ENCODE measurements at places on chromosomes 13 and 19.

DNA sequence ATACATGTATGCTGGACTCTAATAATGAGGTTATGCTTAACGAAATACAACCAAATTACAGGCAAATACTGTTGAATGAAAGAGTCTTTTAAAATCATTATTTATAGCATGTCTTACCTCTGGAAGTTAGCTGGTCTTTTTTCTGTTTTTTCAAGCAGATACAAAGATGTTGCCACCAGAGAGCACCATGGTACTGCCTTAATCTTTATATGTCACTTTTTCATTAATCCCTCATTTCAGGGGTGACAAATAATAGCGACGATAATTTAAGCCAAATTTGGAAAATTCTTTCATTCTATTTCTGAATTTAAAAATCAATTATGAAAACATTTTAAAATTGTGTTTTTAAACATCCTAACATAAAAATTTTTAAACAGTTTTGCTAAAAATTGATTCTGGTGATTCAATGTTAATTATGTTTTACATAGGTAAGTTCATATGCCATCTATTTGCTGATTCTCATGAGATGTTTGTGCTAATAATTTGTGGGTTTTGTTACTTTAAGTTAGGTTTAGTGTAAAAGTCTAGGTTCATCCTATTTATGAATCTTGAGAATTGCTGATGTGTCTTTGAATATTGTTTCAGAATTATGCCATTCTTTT is 379.3 kb upstream of the SGCG start:
- no peak for DNase-seq

DNA sequence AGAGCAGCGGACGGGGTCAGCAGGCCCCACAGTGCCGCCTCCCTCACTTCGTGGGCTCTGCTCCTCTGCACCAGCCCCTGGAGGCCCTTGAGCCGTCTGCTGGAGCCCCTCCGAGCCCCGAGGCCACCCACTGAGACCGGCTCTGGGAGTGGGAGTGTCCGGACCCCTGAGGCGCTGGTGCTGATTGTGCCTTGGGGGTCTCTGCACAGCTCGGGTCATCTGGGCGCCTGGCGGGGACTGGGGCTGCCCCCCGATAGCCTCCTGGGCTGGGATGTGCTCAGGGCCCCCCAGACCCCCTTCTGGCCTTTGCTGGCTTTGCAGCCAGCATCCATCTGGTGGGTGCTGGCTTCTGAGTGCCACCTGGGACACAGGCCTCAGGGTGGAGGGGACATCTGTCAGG is 15.4 kb downstream of the CBARP start:
- DNase-seq, result no peak

GRCh38 chr19:21474671-21475181 is 30.7 kb upstream of the ZNF429 start:
- DNase-seq, result peak; percentile 32

- no peak for DNase-seq
These were observed at the start of gene RAX2 for GRCh38 chr19:3771906-3772455. Gene RAX2 (minus strand): TSS chr19:3772228. CDS start chr19:3771742, 486 bp downstream.

- DNase-seq, result no peak
These were observed 51.7 kb upstream of the KPNA3 start for GRCh38 chr13:49844181-49844580.

DNA sequence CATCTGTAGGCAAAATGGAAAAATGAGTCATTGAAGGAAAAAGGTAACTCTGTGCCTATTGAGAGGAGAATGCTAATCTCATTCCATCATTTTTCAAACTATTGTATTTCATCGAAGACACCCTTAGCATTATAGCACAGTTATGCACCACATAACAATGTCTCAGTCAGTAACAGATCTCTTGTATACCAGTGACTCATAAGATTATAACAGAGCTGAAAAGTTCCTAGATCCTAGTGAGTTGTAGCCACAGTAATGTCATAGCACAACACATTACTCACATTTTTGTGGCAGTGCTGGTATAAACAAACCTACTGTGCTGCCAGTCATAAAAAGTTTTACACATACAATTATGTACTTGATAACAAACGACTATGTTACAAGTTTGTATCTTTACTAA is 1077.6 kb downstream of the DIAPH3 start:
- no peak for DNase-seq

DNA sequence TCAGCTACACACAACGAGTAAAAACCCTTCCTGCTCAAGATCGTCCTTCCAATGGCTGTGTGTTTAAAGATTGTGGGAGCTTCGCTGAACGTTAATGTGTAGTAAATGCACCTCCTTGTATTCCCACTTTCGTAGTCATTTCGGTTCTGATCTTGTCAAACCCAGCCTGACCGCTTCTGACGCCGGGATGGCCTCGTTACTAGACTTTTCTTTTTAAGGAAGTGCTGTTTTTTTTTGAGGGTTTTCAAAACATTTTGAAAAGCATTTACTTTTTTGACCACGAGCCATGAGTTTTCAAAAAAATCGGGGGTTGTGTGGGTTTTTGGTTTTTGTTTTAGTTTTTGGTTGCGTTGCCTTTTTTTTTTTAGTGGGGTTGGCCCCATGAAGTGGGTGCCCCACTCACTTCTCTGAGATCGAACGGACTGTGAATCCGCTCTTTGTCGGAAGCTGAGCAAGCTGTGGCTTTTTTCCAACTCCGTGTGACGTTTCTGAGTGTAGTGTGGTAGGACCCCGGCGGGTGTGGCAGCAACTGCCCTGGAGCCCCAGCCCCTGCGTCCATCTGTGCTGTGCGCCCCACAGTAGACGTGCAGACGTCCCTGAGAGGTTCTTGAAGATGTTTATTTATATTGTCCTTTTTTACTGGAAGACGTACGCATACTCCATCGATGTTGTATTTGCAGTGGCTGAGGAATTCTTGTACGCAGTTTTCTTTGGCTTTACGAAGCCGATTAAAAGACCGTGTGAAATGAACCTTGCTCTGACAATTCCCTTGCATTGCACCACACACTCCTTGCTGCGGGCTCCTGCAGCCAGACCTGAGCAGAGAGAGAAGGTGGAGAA is 2.7 kb upstream of the FAM174C start:
- no peak for DNase-seq

GRCh38 chr19:55600662-55601028 is 557 bp downstream of the ZNF524 start:
- no peak for DNase-seq

- DNase-seq, result no peak
These were observed 3.2 kb upstream of the EDDM13 start for GRCh38 chr19:56269348-56269747.

GRCh38 chr19:8307400-8307964 is 676 bp downstream of the CD320 start:
- DNase-seq, result no peak

DNA sequence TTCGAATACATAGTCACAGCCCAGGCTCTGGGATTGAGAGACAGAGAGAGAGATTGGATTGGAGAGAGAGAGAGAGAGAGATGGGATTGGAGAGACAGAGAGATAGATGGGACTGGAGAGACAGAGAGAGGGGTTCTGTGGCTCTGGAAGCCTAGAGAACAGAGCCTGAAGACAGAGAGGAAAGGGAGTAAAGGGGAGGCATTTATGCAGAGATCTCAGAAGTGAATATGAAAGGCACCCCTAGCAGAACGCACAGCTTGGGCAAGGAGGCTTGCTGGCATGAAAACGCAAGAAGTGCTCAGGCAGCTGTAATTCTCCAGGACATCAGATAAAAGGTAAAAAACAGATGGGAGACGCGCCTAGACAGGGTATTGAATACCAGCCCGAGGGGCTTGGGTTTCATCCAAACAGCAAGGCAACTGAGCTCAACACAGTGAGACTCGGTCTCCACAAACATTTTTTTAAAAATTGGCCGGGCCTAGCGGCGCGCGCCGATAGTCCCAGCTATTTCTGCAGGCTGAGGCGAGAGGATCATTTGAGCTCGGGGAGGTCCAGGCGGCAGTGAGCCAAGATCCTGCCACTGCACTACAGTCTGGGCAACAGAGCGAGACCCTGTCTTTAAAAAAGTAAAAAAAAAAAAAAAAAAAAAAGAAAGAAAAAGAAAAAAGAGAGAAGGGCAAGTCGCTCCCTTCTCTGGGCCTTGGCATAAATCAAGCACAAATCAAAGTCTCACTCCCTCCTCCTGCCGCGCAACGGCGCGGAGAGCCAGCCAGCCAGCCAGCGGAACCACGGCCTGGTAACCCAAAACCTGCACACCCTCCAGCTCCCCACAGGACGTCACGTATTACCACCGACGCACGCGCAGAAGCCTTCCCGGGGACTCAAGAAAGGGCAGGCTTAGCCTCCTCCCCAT is 774 bp upstream of the PPP2R1A start:
- DNase-seq, result no peak

DNA sequence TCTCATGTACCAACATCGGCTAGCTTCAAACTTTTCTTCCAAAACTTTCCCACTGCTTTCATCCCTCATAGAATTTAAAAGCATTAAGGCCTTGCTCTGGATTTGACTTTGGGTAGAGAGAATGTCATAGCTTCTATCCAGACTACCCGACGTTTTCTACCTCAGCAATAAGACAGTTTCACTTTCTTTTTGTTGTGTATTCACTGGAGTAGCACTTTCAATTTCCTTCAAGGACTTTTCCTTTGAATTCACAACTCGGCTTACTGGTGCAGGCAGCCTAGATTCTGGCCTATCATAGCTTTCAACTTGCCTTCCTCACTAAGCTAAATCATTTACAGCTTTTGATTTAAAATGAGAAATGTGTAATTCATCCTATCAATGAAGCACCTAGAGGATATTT is 420.4 kb upstream of the GPC6 start:
- DNase-seq, result no peak

DNA sequence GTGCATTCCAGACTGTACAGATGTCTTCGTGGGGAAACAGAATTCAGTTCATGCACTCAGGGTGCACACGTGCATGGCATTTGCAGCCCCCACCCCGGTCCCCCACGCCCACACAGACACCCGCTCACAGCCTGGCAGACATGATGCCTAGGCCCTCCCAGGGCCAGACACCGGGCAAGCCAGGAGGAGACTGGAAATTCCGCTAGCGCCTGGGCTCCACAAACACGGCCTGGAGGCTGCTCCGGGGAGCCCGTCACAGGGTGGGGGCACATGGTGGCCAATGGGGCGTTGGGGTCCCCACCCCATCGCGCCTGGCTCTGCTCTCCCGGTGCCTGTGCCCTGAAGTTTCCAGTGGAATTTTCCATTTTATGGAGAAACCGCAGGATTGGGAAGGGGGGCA is 3.6 kb downstream of the CILP2 start:
- no peak for DNase-seq

DNA sequence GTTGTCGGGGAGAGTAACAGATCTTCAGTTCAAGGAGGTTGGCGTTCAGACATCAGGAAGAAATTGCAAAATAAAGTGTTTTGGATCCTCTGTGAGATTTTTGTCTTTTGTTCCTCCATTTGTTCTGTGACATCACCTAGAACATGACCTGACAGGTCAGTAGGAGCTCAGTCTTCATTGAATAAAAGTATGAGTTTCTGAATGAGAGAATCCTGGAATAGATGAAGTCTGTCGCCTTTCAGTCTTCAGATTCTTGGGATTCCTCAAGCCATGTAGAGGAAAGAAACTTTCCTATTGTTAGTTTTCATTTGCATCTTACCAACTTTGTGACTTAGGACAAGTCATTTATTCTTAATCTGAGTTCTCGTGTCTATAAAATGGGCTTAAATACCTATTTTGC is 14.4 kb downstream of the ARHGAP35 start:
- no peak for DNase-seq

DNA sequence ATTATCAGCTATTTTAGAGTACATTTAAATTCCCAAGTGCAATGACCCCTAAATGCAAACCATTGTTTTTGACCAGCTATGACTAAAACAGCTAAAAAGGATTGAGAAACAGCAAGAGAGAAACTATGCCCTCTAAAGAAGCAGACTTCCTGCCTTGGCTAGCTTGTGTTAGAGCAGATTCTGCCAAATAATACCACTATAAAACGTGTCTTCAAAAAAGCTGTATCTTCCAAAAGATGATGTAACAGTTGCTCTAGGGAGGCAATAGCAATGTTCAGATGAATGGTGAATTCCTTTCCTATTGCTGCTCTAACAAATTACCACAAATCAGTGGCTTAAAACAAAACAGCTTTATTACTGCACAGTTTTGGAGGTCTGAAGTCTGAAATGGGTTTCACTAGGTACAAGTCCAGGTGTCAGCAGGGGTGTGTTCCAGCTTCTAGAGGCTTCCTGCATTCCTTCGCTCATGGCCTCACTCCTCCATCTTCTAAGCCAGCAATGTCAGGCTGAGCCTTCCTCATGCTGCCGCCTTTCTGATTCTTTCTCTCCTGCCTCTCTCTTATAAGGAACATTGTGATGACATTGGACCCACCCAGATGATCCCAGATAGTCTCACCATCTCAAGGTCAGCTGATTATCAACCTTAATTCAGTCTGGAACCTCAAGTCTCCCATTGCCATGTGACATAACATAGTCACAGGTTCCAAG is 84.5 kb downstream of the LRRC63 start:
- DNase-seq, result peak; percentile 92

- no peak for DNase-seq
These were observed 405.7 kb upstream of the SLC10A2 start for GRCh38 chr13:103471896-103472295.

- no peak for DNase-seq
These were observed 3.2 kb upstream of the NKG7 start for GRCh38 chr19:51375504-51376221.

DNA sequence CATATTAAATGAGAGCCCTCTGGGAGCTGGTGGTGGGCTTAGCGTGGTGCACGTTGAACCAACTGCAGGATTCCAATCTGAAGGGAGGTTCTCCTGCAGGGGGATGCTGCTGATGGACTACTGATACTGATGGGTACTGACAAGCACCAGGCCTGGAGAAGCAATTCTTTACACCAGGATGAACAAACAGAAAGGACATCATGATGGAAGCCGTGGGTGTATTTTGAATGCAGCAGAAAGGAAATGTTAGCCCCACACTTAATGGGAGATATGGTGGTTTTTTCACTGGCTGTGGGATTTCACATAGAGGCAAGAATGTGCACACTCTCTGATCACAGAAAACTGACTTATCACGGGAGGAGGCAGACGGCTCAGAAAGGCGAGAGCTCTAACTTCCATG is 299.7 kb downstream of the TEX29 start:
- no peak for DNase-seq

GRCh38 chr19:50667759-50668231 is 18.6 kb downstream of the C19orf81 start:
- DNase-seq, result no peak
